ENCODE measurements at places on chromosomes 7 and 10.

DNA sequence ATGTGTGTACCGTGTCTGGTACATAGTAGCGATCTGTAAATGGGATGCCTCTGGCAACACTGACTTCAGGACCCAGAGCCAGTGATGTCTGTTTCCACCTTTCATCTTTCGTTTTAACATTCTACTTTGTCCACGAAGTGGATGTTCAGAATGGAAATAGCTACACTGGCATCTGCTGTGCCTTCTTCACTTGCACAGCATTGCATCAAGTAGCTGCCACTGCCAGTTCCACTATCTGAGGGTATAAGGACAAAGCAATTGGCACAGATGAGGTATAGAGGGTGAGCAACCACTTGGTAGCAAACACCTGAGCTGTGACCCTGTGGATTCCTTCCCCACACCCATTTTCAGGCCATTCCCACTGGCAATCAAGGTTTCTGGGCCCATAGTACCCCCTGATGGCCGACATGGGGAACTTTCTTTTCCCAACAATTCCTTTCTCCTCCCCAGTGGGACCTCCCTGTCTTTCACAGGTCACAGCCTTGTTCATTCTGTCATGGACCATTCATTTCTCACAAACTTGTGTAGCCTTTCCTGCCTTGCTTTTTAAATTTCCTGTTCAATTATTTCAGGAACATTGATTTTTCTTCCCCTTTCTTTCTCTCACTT lies 4.0 kb downstream of the ITGA8 start:
- DNase-seq: no peak

- DNase-seq: no peak
Observed at GRCh38 chr7:29130096-29130495, 16.2 kb downstream of the CPVL start.

- no peak for DNase-seq
Observed at GRCh38 chr10:125265579-125265955, 105.2 kb upstream of the CTBP2 start.

GRCh38 chr7:104841798-104842197 lies 172.2 kb upstream of the KMT2E start:
- no peak for DNase-seq

DNA sequence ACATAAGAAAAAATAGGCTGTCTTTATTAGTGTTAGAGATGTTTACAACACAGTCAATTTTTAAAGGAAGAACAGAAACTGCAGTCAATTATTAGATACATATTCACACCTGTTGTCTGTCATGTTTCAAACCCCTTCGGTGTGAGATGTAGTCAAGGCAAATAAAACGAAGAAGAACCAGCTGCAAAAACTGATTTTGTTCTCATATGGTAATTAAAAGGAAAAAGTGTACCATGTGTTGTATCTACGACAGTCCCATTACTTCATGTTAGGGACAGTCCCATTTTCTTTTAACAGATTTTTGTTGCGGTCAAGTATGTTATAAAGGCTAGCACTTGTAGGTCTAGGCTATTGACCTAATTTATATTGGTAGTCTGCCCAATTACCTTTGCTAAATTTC lies 149.4 kb downstream of the LRRN3 start:
- no peak for DNase-seq

DNA sequence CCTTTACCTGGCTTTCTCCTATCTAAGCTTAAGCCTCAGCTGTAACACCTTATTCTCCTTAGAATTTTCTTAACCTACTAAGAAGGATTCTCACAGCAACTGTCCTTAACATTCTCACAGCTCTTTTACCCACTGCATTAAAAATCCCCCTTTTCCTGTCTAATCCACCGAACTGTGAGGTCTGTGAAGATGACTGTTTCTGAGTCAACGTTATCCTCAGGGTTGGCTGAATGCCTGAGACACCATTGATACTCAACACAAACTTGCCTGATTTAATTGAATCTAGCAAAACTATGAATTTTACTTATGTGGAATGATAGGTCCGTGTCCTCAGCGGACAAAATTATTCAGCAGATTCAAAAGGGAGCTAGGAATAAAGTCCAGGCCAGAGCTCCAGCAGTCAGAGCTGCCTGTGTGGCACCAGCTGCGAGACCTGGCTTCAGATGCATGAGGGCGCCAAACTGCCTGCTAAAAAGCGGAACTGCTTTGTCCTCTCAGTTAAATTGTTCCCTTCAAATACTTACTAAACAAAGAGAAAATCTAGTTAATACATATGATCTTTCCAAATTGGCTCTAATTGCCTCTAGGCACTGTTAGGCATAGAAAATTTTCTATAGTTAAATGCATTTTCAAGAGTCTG lies 33.4 kb upstream of the VWDE start:
- DNase-seq: no peak

DNA sequence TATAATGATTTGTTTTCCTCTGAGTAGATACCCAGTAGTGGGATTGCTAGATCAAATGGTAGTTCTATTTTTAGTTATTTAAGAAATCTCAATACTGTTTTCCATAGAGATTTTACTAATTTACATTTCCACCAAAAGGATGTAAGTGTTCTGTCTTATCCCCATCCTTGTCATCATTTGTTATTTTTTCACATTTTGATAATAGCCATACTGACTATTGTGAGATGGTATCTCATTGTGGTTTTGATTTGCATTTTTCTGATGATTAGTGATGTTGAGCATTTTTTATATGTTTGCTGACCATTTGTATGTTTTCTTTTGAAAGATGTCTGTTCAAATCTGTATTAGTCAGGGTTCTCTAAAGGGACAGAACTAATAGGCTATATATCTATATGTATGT lies 160.0 kb upstream of the TMEM229A start:
- DNase-seq: no peak

DNA sequence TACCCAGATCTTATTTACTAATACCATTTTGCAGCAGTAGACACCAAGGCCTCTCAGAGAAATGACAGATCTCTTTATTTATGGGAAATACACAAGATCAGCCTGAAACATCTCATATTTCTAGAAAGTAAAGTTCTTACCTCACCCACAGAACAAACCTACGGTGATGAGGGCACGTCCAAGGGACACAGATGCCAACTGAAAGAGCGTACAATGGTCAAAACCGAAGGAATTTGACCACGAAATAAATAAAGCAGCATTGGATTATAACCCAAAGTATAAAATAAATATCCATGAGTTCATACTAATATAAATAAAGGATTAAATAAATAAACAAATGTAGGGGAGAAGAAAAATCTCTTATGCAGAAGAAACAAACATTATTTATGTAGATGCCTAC lies 747.0 kb downstream of the TNS3 start:
- DNase-seq: no peak

GRCh38 chr10:97913614-97914013 lies 64.0 kb downstream of the GOLGA7B start:
- DNase-seq: no peak

GRCh38 chr7:2148814-2149213 lies 83.9 kb downstream of the MAD1L1 start:
- DNase-seq: no peak

GRCh38 chr10:129365767-129366402 lies 101.2 kb upstream of the MGMT start:
- no peak for DNase-seq

- no peak for DNase-seq
Observed at GRCh38 chr7:131288450-131288849, 39.2 kb upstream of the MKLN1 start.

- DNase-seq: no peak
Observed at GRCh38 chr7:127154101-127154500, 98.6 kb downstream of the GRM8 start.

DNA sequence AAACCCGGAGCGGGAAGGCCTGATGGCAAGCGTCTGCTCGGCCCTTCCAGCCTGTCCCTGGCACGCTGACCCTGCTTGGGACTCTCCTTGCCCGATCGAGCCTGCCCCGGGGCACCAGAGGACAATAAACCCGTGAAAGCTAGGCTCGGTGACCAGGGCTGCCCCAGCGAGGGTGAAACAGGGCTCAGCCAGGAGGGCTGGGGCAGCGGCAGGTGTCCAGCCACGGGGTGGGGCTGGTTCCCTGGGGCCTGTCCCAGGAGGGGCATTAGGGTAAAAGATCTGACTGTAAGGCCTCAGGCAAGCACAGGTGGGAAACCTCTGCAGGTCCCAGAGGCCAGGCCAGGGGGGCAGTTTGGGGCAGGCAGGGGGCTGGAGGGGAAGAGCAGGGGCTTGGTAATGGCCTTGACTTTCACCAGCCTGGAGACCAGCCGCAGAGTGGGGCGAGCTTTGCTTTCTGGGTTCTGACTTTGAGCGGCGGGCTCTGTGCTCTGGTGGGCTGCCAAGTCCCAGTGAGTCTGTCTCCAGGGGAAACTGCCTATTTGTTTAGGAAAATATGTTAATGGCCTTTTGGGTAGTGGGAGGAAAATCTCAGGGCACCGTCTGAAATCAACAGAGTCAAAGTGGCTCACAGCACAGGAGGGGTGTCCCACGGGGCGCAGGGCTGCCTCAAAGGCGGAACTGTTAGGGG lies 68.2 kb upstream of the INPP5A start:
- DNase-seq: no peak

GRCh38 chr7:24942226-24942625 lies 37.8 kb downstream of the OSBPL3 start:
- no peak for DNase-seq
